ENCODE measurements at places on chromosomes 16 and 17.

DNA sequence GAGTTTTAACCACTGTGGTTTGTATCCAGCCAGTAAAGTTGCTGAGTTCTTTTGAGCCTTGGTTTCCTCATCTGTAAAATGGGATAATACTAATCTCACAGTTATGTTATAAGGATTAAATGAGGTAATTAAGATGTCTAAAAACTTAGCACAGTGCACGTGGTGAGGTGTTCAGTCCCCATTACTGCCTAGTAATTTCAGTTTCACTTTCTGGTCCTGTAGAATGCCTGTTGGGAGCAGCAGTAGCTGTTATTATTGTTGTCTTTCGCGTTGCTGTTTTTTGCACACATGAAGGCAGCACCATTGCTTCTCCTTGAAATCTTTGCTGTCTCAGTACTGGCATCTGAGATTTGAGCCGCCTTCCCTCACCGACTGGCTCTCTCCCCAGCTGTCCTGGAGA is 182.4 kb downstream of the DNAH9 start:
- no peak for DNase-seq

- DNase-seq, result no peak
These were observed 3.6 kb downstream of the USP7 start for GRCh38 chr16:8959921-8960787.

DNA sequence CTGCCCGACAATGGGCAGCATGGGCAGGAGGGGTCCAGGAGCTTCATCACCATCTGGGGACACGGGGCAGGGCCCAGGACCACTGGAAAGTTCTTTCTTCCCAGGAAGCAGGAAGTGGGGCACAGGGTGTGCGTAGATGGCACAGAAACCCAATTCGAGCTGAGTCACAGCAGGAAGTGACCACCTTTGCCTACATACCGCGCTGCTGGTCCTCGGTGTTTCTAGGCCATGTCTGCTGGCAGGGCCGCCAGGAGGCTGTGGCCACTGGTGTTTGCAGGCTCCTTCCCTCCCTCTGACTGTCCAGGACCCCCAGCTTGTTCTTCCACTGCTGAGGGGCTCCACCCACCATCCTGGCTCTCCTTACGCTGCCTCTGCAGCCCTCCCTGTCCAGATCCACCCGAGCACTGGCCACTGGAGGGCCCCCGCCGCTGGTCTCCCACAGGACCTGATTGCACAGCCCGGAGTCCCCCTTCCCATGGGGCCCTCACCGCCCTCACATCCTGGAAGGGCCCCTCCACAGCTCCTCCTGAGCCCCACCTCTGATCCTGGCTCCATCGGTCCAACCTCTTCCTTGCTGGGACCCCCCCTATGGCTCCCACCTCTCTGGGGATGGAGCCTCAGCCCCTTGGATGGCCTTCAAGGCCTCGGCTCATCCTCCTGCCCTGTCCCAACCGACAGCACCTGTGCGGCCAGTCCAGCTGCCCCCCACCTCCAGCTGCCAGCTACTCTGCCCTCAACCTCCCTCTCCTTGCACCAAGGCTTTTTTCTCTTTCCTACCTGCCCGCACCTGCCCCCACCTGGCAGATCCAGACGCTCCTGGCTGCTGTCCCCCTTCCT is 14.5 kb upstream of the RASD1 start:
- DNase-seq, result no peak

DNA sequence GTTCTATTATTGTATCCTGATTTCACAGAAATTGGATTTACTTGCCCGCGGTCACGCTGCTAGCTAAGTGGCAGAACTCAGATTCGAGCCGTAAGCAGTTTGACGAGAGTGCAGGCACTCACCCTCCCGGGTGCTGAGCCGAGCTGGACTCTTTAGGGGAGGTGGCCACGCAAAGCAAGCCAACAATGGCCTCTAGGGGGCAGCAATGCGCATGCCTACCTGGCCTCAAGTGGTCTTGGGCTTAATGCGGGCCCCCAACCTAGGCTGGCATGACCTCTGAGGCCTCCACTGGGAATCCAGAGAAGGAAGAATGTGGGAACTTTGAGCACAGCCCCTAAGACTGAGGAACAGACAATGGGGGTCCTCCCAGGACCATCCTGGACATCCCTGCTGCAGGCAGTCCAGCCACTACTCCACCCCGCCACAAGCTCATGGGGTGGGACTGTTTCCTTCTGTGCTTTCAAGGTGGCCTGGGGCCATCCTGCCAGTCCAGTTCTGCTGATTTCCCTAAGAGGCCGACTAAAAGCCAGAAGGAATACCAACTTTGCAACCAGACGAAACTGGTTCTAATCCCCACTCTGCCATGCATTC is 276.5 kb downstream of the XYLT1 start:
- peak; percentile 24 for DNase-seq

DNA sequence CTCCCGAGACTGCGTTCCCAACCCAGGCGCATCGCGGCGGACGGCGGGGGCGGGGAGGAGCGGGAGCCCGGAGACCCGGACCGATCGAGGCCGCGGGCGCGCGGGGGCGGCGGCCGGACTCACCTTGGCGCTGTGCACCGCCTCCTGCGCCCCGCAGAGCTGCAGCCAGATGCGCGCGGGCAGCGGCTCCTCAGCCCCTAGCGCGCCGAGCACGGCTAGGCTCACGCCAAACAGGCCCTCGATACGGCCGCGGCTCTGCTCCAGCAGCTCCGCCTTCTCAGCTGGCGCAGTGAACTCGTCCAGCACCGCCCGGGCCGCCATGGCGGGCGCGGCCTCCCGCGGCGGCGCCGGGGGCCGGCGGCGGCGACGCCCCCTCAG is 339 bp downstream of the N4BP1 start:
- DNase-seq, result peak; percentile 28

DNA sequence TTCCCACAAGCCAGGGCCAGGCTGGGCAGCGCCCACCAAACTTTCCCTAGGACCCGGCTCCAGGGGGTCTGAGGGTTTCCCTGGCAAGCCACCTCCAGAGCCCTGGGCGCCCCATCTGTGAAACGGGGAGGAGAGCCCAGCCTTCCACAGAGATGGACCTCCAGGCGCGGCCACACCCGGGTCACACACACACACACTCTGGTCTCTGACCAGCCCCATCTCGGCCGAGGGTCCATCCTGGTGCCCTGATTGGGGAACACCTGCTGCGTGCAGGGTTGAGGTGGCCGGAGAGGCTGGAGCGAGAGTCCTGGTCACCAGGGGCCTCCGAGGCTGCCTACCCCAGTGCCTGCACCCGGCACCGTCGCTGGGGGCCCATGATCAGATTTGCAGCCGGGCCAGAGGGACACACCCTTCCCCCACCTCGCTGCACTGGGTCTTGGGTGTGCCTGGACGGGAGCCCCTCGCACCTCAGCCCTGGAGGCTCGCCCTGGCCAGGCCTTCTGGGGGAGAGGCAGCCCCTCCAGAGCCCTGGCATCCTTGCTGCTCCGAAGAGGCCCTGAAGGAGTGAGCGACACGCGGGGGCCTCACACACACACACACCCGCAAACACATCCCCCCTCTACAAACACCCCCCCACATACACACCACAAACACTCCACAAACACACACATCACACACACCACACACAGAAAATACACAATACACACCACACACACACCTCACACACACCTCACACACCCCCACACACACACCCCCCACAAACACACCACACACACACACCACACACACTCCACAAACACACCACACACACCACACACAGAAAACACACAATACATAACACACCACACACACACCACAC is 29.7 kb downstream of the SLC25A10 start:
- no peak for DNase-seq

- no peak for DNase-seq
These were observed 22.4 kb upstream of the ABCC3 start for GRCh38 chr17:50612281-50612680.

DNA sequence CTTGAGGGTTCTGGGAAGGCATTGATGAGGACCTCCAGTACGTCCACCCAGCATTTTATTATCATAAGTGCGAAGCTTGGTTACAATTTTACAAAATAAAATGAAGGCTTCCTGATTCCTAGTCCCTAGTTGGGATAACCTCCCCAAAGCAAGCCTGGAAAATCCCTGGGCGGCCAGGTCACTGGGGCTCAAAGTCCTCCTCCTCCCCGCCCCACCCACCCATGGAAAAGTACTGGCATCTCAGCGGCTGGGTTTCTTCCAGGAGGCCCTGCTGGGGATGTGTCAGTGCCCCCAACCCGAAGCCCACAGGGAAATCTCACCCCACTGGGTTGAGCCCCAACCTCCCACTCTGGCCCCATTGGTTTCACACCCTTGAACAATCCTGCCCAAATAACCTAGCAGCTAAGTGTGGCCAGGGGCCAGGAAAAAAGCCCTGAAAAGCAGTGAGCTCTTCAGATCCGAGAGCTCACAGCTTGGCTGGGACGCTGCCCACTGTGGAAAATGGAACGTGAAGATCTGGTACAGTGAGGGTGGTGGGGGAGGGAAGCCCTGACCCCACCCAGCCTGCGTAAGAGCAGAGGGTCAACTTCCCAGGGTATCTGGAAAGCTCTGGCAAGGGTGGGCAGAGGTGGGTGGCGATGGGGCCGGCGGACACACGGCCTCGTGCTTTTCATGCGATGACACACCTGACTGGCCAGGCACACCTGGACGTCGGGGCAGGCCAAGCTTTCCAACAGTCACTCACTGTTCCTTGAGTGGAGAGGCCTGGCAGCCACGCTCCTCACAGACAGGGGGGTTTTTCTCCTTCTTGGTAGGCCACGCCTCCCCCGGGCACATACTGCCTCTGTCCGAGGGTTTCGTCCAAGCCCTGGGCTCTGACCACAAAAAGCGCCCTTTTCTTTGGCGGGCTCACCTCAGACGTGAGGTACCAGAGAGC is 324.5 kb downstream of the SOX9 start:
- no peak for DNase-seq

DNA sequence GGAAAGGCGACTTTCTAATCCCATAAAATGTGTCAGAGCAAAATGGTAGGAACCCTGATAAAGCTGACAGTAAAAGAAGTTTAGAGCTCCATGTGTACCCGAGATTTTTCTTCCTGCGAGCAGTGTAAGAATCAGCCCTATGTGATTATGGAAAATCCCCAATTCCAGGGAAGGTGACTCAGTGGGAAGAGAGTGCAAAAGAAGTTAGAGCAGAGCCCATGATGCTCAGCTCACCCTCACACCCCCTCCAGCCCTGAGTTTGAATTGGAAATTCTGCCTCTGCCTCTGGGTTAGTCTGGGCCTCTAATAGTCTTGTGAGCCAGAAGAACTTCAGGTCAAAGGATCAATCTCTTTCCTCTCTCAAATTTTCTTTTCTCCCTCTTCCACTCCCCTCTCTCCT is 12.5 kb downstream of the C17orf78 start:
- DNase-seq, result no peak

DNA sequence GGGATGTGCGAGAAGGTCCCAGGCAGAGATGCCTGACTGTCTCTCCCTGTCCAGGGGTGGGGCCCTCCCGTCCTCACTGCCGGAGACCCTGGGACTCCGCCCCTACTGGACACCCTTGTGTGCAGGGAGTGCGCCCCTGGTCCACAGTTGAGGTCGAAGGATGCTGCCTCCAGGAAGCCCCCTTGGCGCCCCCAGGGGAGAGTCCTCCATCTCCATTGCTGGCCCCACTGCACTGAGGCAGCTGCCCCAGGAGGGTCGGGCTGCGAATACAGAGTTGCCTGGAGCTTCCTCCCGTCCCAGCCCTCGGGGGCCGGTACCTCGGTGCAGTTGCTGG is 26.6 kb downstream of the CTU2 start:
- DNase-seq, result no peak

DNA sequence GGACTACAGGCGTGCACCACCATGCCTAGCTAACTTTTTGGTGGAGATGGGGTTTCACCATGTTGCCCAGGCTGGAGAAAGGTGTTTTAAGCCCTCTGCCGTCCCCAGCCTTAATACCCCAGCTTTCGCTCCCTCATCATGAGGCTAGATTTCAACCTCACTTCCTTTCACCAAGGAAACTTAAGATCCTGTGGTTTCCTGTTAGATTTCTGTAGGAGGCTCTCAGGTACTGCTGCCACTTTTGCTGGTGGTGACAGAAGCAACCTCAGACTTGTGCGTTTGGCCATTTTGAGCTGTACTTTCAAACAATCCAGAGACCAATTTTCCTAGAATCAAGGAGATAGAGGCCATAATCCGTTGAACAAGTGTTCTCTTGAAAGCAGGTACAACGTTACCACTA is 36.2 kb downstream of the MPHOSPH6 start:
- no peak for DNase-seq

DNA sequence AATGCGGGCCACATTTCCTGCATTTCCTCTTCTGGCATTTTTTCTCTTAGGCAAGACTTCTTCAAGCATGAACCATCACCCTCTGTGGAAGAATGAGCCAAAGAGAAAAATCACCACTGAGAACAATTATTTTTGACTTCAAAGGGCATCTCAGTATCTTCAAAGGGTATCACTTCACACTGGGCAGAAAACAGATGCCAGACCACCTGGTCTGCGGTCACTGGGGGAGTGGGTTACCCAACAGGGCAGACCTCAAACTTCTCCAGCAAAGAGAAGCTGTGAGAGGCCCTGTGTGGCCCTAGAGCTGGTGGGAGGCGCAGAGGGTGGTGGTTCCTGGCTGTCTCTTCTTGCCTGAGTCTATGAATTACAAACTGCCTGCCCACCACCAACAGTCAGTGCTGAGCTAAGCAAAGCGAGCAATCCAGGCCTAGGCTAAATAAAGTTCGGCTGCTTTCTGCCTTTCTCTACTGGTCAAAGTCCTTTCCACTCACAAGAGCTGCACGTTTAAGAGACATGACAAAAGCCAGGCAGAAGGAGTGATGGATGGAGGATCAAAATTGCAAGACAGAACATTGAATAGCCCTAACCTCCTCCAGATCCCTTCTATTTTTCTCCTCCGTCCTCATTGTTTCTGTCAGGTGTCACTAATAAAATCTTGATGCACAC is 602.7 kb upstream of the CDH5 start:
- no peak for DNase-seq

- DNase-seq, result no peak
These were observed 113.4 kb upstream of the PMFBP1 start for GRCh38 chr16:72285324-72285723.

GRCh38 chr17:76540381-76541300 is 797 bp downstream of the PRCD start:
- DNase-seq, result peak; percentile 94

DNA sequence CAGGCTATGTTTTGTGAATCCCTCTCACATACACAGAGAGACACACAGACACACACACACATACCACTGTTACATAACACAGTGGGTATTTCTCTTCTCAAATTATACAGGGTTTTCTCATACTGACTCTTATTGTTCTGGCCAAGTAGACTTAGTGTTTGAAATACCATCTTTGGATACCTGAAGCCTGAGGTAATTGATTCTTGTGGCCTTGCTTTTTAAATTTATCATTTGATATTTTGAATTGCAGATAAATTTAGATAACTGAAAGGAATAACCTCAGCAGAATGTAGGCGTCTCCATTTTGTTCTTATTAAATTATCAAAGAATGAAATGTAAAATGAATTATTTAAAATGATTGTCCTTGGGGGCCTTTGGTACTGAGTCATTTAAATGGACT is 223.8 kb downstream of the LGALS9B start:
- DNase-seq, result no peak

Measured in NCI-H460 (cell line).